T1000 (cell line): ENCODE measurements at places on chromosomes 1 and 21.

DNA sequence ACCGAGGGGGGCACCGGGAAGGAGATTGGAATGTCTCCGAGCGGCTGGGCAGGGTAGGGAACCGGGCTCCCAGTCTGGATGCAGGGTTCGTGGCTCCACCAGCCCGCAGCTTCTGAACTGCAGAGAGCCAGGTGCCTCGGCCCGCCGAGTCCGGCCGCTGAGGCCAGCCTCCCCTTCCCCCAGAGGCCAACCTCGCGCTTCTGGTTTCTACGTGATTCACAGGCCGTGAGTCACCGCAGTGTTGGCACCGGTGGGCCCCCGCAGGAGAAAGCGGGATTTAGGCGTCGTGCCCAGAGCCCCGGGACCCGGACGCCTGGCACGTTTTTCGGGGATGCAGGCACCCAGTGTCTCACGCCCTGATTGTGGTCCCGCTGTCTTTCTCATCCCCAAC, 458 bp downstream of the CRABP2 start:
- peak; percentile 40 for DNase-seq

DNA sequence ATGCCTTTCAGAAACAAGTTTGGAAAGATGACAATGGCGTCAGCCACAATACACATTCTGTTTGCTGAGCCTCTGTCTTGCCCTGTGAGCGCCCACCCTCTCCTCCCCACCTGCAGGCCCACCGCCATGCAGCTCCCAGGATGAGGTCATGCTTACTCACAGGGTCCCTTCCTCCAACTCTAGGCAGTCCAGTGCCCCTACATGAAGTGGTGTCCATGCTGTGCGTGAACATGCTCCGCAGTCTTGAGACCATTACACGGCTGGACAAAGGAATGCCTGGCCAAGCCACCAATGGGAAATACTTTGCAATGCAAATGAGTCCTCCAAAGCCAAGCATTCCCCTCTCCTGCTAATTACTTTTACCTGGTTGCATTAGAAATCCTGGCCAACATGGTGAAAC, 92.2 kb downstream of the CD58 start:
- DNase-seq, result no peak

DNA sequence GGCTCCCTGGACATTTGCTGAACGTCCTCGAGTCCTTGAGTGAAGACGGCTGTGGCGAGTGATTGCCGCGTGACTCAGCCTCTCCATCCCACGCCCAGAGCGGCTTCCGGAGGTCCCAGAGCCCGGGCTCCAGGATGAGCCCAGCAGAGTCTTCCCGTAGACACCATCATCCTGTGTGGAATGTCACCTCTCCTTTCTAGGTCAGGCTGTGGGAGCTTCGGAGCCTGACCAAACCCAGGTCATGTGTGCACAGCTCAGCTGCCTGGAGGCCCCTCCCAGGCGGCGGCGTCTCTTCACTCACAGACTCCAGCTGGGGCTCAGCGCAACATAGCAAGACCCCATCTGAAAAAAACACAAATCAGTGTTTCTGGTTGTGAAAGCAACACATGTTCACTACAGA, 38.2 kb downstream of the PRKCZ start:
- no peak for DNase-seq

DNA sequence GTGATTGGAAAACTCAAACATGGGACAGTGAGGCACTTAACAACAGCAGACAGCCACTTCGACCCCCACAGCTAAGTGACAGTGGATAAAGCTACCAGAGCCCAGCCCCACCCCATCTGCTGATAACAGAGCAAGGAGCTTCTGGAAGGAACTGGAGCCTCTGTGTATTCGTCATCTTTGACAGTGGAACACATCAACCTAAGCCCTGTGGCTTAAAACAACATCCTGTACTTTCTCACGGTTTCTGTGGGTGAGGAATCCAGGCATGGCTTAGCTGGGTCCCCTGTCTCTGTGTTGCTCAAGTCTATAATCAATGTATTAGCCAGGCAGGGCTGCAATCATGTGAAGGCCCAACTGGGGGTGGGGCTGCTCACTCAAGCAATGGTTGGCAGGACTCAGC, 18.4 kb upstream of the SIPA1L2 start:
- no peak for DNase-seq
